Activated gamma-delta T cell (primary cell): ENCODE measurements at places on chromosomes 7 and 10.

GRCh38 chr7:142414135-142414534 is 156.3 kb upstream of the PRSS58 start:
- DNase-seq: no peak

DNA sequence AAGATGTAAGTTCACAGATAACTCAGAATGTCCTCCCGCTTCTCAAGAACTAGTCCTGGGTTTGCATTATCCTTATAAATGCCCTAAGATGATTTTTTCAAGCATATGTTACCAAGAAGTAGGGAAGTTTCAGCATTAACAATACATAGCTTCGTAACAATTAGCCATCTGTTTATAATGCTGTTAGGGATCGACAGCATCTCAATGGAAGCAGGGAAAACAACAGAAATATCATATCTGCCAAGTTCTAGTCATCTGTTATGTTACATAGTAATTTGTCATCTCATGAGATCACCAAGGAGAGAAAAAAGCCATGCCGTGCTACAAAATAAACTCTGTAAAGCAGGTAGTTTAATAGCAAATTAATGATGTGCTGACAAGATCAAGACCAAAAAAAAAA is 731.5 kb upstream of the C7orf33 start:
- no peak for DNase-seq

- DNase-seq: no peak
Observed at GRCh38 chr10:77872947-77873535, 53.5 kb downstream of the DLG5 start.

DNA sequence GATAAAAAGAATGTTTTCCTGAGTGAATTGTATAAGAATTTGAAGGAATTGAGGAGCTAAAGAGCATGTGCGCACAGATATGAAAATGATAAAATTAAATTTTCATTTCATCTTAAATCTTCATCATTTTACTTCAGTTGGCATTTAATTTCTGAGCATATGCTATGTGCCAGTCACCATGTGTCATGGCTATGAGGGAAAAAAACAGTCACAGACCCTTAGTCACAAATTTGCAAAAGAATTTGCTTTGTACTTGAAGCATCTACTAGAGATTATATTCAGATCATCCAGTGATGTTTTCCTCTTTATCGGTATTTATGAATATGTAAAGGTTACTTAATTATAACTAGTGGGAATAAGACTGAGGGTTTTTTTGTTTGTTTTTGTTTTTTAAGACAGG is 29.8 kb downstream of the VCL start:
- no peak for DNase-seq

GRCh38 chr10:63614371-63614891 is 93.2 kb downstream of the REEP3 start:
- no peak for DNase-seq

DNA sequence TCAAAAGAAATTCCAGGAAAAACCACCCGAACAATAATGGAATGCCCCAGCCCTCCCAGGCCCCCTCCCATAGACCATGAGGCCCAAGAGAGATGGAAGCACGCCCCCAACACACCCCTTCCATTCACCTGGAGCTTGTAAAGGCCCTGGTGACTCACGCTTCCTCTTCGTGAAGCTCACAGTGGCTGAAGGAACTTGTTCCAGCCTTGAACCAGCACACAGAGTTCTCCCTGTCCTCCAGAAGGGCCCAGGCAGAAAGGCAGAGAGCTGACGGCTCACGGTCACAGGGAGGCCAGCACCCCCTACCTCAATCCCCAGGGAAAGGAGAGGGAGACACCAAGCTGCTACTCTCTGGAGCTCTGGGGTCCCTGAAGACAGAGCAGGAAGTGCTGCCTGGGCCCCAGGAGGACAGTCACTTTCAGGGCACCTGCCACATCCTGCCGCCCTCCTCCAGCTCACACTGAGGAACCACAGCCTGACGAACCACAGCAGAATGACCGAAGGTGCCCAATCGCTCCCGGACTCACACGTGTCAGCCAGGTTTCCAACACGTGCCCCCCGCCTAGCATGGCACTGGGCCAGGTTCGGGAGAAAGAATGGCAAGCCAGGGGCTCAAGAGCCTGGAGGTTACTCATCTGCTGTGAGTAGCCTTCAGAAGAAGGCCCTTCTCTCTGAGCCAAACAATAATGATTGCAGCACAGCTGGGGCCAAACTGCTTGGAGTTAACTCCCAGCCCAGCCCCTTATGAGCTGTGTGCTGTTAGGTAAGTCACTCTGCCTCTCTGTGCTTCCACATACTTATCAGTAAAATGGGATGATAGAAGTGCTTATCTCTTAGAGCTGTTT is 52.8 kb downstream of the DLG5 start:
- DNase-seq: peak; percentile 24

DNA sequence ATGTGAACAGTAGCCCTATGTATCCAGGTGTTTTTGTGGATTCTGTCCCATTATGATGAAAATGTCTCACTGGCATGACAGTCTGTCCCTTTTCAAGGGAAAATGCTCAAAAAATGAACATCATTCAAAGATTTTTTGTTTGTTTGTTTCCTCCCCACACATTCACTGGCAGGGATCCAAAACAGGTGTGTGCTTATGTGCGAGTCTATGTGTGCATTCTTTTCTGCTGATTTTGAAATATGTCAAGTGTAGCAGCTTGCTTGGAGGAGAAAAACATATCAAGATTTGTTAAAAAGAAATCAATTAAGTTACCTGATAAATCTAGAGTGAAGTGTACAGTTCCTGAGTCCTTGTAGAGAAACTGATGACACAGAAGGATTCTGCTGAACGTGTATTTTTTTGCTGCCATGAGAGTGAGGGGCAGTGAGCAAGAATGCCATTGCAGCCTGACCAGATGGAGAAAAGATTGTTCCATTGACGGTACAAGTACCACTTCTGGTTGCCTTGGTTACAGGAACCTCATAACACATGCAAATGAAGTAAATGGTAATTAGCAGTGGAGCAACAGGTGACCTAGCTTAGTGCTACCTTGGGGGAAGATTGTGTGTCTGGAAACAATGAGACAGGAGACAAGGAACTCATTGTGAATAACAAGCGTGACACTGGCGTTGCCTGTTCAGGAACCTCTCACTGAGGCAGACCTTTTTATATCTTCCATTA is 277.4 kb upstream of the PHYHIPL start:
- no peak for DNase-seq

- no peak for DNase-seq
Observed at GRCh38 chr10:51063659-51064535, 10.4 kb upstream of the PRKG1 start.

- no peak for DNase-seq
Observed at GRCh38 chr7:10463701-10464100, 510.0 kb upstream of the PHF14 start.

DNA sequence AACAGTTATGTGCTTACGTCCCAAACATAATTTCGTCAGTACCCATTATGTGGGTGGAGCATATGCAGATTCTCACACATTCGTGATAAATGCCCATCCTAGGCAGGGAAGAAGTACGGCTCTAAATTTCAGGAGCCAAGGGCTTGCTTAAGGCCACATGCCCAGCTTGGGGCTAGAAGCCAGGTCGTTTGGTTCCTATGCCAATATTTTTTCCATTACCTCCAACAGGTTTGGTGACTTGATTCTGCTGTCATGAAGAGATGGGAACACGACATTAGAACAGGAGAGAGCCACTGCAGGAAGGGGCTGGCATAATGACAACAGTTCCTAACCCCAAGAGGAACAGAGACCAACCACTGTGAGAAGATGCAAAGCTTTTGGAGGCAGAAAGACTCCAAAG is 85.1 kb downstream of the HIPK2 start:
- DNase-seq: no peak

- no peak for DNase-seq
Observed at GRCh38 chr7:101874028-101874427, 56.6 kb downstream of the CUX1 start.

DNA sequence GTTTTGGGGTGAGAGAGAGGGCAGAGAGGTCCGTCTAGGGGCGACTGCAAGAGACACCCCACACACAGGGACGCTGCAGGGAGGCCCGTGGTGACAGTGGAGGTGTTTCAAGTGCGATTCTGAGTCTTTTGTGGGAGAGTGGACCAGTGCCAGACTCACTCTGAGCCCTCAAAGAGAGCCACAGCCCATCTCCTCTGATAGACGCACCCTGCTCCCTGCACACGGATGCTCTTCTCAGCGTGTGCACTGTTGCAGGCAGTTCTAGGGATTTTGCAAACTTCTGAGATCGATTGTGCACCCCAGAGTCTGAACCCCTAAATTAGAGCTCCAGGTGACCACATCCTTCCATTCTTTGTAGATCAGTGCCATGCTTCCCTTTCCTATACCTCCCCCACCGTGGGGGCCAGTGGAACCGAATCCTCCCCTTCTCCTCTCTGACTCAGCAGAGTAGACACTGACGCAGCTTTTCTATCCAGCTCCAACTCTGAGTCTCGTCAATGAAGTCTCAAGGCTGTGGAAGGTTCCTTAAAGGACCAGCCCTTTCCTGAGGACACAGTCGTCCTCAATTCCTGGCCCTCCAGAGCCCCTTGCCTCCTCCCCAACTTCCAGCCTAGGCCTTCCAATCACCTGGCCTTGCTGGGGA is 83.8 kb downstream of the TMEM130 start:
- DNase-seq: no peak

DNA sequence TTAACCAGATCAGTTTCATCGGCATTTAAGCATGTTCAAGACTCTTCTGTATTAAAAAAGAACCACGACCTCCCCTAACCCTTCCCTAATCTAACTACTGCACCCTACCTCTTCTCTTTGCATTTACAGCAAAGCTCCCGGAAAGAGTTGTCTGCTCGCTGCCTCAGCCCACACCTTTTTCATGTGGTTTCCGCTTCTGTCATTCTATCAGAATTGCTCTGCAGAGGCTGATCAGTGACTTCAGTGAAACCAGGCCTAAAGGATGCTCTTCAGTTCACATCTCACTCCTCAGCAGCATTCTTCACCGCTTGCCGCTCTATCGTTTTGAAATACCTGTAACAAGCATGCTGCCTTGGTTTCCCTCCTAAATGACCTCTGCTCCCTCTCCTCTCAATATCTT is 160.9 kb downstream of the SDK1 start:
- no peak for DNase-seq

- DNase-seq: no peak
Observed at GRCh38 chr7:96655956-96656355, 53.7 kb downstream of the SEM1 start.

DNA sequence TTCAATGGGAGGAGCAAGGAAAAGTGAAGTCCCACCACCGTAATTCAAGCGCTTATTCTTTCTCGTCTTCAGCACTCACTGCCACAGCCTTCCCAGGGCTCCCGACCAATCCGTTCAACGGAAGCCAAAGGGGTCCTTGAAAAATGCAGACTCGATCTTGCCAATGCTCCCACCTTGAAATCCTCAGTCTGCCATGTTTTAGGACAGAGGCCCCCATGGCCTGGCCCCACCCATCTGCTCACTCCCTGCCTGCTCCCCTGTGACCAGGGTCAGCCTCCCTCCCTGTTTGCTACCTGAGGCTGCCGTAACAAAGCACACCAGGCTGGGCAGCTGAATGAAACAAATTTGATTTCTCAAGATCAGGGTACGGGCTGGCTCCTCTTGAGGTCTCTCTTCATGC is 3.0 kb upstream of the DNAAF5 start:
- no peak for DNase-seq

GRCh38 chr7:115546790-115547189 is 483.8 kb downstream of the TFEC start:
- DNase-seq: no peak

- no peak for DNase-seq
Observed at GRCh38 chr7:29598613-29599012, 35.0 kb downstream of the PRR15 start.

- DNase-seq: no peak
Observed at GRCh38 chr7:13093160-13093559, 405.7 kb downstream of the ARL4A start.

DNA sequence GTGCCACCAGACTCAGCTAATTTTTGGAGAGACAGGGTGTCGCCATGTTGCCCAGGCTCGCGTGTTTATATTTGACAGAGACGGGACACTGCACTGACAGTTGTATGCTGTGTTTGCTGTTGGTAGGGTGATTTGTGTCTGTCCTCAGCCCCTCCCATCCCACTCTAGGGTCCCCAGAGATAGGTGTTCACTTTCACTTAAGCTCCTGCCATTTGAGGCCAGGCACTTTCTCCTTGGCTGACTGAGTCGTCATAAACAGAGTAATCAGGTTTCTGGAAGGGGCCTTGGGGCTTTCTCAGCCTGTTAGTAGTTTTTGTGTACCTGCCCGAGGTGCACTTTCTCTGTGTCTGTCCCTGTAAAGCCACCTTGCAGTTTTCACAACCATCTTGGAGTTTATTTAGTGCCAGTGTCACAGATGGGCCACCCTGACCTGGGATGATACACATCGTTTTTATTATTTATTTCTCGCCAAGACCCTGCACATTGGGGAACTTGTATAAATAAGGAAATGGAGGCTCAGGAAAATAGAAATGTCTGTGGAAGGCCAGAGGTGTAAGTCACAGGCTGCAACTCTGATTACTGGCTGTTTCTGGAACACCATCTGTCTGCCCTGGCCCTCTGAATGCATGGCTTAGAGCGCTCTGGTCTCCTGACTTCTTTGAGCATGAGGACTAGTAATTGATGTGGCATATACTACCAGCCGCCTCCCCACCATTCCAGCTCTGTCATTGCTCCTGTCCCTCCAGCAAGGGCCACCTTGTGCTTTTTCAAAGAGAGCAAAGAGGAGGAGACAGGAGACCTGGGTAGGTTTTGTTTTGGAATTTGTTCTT is 81.9 kb upstream of the PDCD4 start:
- DNase-seq: no peak

GRCh38 chr7:12814107-12814506 is 126.7 kb downstream of the ARL4A start:
- DNase-seq: no peak

GRCh38 chr7:48971173-48971572 is 46.8 kb downstream of the CDC14C start:
- DNase-seq: no peak

- DNase-seq: no peak
Observed at GRCh38 chr7:92652536-92652935, 62.3 kb upstream of the FAM133B start.

DNA sequence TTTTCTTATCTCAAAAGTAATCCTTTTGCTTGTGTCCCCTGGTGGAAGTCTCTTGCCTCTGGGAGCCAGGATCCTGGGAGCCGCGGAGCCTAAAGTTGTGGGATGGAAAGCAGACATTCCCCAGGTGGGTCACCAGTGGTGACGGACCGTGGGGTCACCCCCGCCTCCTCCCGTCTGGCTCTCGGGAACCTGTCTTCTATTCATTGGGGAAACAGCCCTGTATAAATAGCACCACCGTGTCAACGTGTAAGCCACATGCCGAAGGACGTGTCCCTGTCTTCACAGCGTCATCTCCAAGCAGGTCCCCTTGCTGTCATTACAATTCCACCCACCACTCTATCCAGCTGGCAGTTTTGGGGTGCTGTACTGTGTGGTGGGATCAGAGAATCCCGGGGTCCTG is 87.5 kb downstream of the ELFN1 start:
- DNase-seq: no peak

DNA sequence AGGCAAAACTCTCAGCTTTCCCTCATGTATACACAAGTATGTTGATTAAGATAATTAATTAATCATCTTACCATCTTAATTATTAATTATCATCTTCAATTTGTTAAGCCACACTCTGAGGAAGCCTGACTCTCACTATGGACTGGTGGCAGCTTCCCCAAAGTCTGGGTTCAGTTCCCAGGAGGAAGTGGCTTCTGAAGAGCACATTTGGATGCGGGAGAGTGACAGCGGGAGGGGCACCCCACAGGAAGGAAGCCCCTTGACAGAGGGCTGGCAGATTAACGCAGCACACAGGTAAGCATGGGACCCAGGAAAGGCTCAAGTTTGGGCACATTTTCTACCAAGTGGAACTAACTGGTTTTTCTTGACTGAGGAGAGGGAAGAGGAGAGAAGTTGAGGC is 13.4 kb upstream of the SLIT1 start:
- DNase-seq: no peak
